ENCODE measurements at places on chromosomes 2 and 18. TPM values are rescaled to one million over a fixed set of nuclear protein-coding genes. Genes with fewer than 3 reads are reported as not detected.
A peak's percentile ranks its signal among the peaks of the same experiment; 100 is the strongest.

SERPINB11 gene
- total RNA-seq, result not detected

- no peak for DNase-seq
Measured at GRCh38 chr2:13046557-13047165, 329.9 kb downstream of the TRIB2 start.

DNA sequence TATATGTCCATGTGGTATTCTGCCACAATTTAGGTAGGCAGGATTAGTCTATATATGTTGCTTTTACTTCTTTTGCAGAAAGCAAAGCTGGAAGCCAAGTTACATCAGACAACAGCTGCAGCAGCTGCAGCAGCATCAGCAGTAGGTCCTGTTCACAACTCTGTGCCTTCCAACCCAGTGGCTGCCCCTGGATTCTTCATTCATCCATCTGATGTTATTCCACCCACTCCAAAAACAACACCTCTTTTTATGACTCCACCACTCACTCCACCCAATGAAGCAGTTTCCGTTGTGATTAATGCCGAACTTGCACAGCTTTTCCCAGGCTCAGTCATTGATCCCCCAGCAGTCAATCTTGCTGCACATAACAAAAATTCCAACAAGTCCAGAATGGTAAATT, 107.6 kb downstream of the BIRC6 start:
- DNase-seq, result no peak

DNA sequence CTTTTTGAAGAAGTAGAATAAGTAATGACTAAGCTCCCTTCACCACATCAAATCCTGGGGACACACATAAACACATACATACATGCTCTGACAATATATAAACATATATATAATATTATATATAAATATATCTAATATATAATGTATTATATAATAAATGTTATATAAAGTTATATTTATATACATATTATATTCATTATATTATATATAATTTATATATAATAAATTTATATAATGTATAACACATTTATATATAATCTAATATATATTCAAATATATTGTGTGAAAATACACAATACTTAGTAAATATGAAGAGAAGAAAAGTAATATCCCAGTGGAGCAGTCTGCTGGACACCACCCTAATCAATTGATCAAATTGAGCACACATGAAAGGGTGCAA, 2177.9 kb upstream of the CELF4 start:
- DNase-seq, result no peak

- no peak for DNase-seq
Measured at GRCh38 chr2:166881177-166881576, 7.1 kb upstream of the XIRP2 start.

UPP2 gene
- total RNA-seq, result not detected

GRCh38 chr2:105496271-105496670, 97.4 kb upstream of the FHL2 start:
- DNase-seq, result no peak

- DNase-seq, result no peak
Measured at GRCh38 chr2:237786936-237787335, 11.6 kb upstream of the RBM44 start.

- peak; percentile 63 for DNase-seq
Measured at GRCh38 chr18:77101410-77102258, 30.9 kb downstream of the MBP start.

PSD4 gene
- 68.4 TPM for total RNA-seq

DNA sequence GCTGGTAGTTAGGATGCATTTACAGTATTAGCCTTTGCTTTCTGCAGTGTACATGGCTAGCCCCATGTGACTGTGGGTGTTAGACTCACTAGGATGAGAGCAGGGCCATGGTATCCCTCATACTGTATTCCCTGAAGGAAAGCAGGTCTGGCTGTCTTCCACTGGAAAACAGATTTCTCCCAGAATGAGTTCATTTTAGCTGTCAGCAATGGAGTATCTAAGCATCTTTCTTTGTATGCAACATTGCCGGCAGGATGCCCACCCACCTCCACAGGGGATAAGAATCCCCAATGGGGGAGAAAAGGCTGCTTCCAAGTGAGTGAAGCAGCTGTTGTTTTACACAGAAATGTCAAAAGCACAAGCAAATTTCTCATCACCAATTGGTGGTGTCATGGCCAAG, 142.7 kb upstream of the KLHL14 start:
- no peak for DNase-seq

DNA sequence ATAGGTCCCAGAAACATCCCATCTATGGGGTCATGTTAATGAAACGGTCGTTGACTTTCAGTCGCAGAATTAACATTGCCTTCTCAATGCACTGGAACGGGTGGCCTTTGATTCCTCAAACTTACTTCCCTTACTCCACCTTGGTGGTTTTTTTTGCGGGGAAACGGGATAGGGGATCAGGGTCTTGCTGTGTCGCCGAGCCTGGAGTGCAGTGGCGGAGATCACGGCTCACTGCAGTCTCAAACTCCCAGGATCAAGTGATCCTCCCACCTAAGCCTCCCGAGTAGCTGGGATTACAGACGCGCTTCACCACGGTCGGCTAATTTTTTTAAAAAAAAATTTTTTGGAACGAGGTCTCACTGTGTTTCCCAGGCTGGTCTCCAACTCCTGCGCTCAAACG, 754 bp downstream of the ATG16L1 start:
- DNase-seq, result no peak

SLC5A6 gene
- 20.6 TPM for total RNA-seq

DNA sequence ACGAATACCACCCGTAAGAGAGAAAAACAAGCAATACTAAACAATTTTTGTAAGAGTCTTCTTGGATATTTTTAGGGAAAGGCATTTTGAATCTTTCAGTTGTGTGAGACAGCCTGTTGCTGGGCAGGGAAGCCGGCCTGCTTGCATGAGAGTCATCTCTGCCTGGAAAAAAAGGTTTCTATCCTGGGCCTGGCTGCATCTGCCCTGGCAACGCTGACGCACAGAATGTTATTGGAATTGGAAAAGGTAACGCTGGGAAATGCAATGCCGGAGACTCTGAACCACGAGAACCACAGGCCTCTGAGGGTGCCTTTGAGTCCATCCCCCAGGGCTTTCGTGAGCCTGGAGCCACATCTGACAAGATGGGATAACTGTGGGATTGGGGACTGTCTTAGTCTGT, 17.9 kb upstream of the NPAS2 start:
- DNase-seq, result no peak

- DNase-seq, result no peak
Measured at GRCh38 chr2:219969508-219969907, 342.1 kb downstream of the SLC4A3 start.

- DNase-seq, result peak; percentile 63
Measured at GRCh38 chr2:239399433-239399920, 1.3 kb downstream of the HDAC4 start.

DNA sequence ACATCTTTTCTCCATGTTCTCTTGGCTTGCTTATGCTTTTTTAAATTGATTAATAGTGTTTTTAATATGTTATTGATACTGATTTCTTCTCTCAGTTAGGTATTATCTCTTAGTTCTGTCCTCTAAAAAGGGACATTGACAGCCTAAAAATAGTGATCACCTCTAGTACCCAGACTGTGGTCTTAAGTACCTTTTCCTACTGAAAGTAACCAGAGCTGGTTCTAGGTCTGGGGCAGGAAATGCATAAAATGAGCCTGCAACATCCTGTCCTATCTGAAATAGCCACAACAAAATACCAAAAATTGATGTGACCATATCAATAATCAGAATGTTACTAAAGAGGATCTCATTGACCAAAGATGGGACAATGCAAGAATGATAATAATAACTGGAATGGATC, 113.3 kb downstream of the DNAH6 start:
- DNase-seq, result no peak

- DNase-seq, result no peak
Measured at GRCh38 chr18:76203552-76203951, 291.5 kb downstream of the ZNF516 start.

DNA sequence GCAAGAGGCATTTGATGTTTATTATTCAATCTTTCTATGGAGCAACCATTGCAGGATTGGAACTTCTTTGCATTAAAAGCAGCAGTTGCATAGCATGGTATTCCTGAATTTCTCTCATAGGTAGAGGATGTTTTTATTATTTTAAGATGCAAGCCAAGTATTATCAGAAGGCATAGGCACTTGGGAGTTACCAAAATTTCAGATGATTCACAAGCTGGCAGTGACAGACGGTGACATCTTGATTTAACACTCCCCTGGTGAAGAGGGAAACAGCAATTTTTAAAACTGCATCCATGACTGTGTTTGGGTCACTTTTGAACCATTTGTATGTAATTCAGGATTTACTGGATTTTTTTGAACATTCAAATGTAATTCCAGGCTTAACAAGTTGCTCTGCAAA, 654.3 kb downstream of the SLC4A3 start:
- no peak for DNase-seq

DNA sequence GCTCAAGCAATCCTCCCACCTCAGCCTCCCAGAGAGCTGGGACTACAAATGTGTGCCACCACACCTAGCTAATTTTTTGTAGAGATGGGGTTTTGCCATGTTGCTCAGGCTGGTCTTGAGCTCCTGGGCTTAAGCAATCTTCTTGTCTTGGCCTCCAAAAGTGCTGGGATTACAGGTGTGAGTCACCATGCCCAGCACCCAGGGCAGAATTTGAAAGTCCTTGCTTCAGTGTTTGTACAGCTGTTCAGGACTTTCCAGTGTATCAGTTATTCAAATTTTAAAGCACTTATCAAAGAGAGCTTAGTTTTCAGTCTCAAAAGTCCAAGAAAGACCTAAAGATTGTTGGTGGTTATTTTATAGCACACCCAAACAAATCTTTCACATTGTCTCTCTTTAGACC, 43.6 kb upstream of the VPS54 start:
- no peak for DNase-seq

GRCh38 chr2:231533777-231534125, 3.5 kb upstream of the NMUR1 start:
- DNase-seq, result no peak

DNA sequence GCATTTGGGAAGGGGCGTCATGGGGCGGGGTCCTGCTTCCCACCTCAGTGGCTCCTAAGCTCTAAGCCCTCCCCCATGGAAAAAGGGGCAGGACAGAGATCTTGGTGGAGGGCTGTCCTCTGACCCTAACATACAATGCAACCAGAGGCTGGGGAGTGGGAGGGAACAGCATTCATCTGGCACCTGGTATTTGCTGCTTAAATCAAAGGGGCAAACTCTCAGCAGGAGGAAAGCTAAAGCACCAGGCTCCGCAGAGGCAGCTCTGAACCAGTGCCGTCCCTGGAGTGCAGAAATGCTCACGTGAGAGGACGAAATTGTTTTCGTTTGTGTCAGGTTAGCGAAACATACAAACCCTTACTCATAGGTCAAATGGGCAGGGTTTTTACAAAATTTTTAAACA, 92.7 kb upstream of the PXDN start:
- DNase-seq, result no peak

GRCh38 chr2:173393186-173393585, 38.5 kb downstream of the CDCA7 start:
- no peak for DNase-seq

GRCh38 chr18:60377778-60378469, 5.3 kb upstream of the MC4R start:
- DNase-seq, result no peak

DNA sequence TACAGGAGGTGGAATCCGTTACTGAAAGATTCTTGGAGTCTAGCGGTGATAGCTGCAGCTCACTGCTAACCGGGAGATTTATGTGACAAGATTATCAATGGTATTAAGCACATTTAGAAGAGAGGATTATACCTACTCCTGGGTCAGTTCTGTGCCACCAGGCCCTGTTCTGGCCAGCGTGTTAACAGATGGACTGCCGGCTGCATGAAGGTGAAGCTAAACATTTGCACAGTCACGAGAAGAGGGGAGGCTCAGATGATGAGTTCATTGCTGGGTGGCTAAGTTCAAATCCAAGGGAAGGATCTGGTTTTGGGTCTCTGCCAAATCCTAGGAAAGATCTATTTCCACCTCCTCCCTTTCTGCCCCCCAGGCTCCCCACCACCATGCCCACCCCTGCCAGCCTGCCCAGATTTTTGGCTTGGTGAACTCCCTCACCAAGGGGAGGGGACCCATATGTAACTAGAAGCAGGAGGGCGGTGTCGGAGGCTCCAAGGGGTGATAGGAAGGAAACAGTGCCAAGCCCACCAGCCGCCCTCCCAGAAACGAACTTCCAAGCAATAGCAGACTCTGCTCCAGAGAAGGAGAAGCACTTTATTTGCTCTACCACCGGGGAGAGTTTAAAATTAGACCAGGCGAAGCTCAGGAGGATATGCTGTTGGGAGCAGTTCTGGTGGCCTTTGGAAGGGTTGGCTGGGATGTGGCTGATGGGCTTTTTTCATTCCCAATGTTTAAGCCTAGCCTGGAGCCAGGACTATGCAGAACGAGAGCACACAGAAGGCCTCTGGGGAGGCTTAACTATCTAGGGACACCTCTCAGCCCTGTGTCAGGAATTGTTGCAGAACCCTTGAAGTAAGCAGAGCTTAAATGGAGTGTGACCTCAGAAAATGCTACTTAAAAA, 200.5 kb downstream of the KLHL29 start:
- DNase-seq, result no peak

- no peak for DNase-seq
Measured at GRCh38 chr18:42675810-42676209, 439.7 kb downstream of the RIT2 start.

LRRTM4 gene
- total RNA-seq, result not detected

FAM210A gene
- total RNA-seq, result 14.8 TPM

DNAH7 gene
- total RNA-seq, result 2.6 TPM

NR4A2 gene
- 9.7 TPM for total RNA-seq

VIL1 gene
- 441 TPM for total RNA-seq

DNA sequence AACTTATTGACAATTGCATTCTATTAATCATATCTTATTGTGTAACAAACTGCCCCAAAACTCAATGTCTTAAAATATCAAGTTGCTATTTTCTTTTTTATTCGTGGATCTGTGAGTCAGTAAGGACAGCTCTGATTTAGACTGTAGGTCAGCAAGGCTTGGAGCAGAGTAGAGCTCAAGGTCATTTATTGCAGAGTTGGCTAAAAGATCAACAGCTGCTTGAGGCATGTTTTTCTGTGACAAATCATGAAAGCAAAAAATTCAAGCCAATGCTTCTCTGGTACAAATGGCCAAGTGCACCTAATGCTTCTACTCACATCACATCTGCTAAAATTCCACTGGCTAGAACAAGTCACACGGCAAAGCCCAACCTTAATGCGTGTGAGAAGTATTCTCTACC, 497.7 kb upstream of the LRATD1 start:
- no peak for DNase-seq

- peak; percentile 24 for DNase-seq
Measured at GRCh38 chr2:42068571-42069178, 20.9 kb downstream of the PKDCC start.

- no peak for DNase-seq
Measured at GRCh38 chr2:627926-628560, 49.2 kb downstream of the TMEM18 start.

DNA sequence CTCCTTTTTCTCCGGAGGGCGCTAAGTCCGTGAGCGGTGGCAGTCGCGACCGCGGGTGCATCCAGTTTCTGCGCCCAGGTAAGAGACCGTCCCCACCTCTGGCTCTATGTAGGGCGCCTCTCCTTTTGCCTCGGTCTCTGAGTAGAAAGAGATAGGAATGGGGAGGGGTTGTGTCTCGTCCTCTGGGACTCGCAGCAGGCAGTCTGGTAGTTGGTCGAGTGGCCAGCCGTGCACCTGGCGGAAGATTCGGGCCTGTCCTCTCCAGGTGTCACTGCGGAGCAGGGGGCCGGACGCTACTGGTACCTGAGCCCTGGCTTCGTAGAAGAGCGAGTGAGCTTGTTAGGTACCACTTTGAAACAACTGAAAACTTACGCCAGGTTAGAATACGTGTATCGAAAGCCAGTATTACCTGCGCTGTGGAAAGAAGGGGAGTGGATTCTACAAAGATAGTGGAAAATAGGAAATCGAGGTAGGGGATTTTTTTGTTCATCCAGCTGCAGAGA, 403 bp downstream of the MAP2 start:
- peak; percentile 19 for DNase-seq

- no peak for DNase-seq
Measured at GRCh38 chr2:156748221-156748620, 312.0 kb downstream of the GPD2 start.

All from left colon (tissue), 2 donors.